Activated CD4-positive, alpha-beta T cell treated with anti-CD3 and anti-CD28 coated beads, Interleukin-2, amount 50 U/mL, for 24 hours (primary cell): ENCODE measurements at places on chromosomes 5 and 9.

- DNase-seq: no peak
Measured at GRCh38 chr9:93116072-93116961, 17.7 kb downstream of the NINJ1 start.

- DNase-seq: no peak
Measured at GRCh38 chr5:51095486-51095885, 287.8 kb upstream of the ISL1 start.

GRCh38 chr5:36755342-36755741 lies 121.2 kb upstream of the NIPBL start:
- DNase-seq: no peak

- no peak for DNase-seq
Measured at GRCh38 chr5:159161361-159162214, 47.8 kb downstream of the RNF145 start.

- no peak for DNase-seq
Measured at GRCh38 chr5:58235299-58235698, 224.6 kb downstream of the PLK2 start.

GRCh38 chr5:10477943-10478342 lies 36.3 kb downstream of the ROPN1L start:
- DNase-seq: no peak

GRCh38 chr5:178674334-178674733 lies 47.5 kb upstream of the CLK4 start:
- no peak for DNase-seq

- DNase-seq: no peak
Measured at GRCh38 chr9:104866191-104866590, 61.8 kb downstream of the ABCA1 start.

DNA sequence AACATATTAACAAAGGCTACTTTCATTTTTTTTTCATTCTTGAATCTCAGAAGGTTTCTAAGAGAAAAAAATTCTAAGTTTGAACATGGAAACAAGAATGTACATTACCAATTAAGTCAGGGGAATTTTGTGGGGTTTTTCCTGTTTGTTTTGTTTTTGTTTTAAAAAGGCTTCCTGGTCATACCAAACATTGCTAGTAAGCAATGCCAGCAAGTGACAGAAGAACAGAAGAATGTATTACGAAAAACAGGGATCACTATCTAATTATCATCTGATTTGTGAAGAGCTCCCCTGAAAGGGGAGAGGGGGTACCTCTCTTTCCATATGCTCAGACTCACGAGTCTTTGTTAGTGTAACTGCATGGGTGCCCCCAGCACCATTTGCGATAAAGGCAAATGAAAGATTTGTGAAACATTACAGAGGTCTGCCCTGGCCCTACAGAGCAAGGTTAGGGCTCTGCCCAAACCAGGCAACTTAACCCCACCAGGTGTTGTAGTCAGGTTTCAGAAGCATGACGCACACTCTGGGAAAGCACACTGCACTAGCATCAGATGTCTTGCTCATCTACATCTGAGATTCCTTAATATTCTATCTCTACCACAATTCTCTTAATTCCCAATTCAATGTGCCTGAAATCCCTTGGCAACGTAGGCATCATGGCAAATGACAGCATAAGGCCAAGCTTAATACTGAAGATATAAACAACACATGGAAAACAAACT lies 268.2 kb downstream of the MLLT3 start:
- no peak for DNase-seq

- no peak for DNase-seq
Measured at GRCh38 chr5:109247986-109248385, 161.8 kb downstream of the PJA2 start.

DNA sequence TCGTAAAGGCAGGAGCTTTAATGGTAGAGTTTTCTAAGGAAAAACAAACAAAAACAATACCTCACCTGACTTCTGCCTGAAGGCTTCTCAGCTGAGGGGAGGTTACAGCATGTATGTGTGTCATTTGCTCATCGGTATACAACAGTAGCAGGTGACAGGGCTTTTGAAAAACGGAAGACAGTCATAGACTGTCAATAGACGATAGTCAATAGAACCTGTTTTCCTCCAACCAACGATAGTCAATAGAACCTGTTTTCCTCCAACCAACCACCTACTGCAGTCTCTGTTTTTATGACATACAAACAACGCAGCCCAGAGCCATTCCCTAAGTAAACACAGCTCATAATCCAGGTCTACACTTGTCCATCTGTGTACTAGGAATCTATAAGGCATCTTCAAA lies 74.6 kb downstream of the RETREG1 start:
- no peak for DNase-seq

DNA sequence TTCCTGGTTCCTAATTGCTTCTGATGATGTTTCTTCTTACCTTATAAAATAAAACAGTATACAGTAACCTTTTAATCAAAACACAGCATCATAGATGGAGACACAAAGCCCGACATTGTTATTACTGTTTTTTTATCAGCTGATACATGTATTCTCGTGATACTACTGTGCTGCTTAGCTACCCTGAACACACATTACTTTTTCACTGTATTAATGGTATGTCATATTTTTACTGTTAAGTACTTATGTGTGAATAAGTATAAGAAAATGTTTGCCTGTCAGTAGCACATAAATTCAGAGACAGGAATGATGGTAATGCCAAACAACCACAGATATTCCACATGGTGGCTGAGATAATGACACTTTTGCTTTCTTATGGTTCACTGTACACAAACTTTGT lies 68.7 kb downstream of the RAB24 start:
- DNase-seq: no peak

DNA sequence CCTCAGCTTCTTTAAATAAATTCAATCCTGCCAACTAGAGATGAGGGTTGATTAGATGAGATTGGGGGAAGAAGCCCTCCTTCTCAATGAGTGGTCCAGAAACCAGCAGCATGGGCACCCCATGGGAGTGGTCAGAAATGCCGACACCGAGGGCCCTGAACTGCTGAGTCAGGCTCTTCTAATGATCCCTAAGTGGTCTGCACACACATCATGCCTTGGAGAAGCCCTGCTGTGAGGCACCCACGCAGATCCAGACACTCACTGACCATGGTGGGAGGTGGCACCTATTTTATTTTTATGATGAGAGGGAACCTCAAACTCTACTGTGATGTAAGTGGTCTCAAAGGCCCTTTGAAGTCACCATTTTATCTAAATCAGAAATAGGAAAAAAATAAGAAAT lies 72.3 kb upstream of the BOD1 start:
- DNase-seq: no peak

GRCh38 chr5:113187906-113188305 lies 211.3 kb downstream of the DCP2 start:
- no peak for DNase-seq

DNA sequence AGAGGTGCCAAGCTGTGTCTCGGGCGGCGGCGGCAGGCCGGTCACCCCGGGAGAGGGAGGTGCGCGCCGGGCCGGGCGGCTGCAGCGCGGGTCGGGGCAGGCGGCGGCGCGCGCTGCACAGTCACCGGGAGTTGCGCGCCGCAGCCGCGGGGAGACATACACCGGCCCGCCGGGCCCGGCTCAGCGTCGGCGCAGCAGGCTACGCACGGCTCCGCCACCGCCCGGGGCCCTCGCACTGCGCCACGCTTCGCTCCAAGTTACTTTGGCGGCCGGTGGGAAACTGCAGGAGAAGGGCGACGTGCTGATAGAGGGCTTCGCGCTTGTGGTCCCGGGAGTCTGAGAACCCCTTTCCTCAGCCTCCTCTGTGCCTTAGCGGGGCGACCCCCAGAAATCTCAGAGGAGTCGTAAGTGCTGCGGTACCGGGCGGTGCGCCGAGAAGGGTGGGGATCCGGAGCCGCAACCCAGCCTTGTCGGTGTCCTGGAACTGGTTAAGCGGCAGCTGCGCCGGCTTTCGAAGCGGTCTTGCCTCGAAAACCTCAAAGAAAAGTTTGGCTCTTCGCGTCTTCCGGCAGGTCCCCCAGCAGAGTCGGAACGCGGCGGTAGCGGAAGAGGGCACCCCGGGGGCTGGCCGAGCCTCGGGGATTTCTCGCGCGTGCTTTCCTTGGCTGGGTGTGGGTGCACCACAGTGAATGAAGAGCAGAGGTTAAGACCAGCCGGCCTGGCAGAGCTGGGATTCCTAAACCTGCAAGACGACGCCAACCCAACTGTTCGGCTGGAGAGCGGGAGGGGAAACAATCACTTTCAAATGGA lies at the start of gene EFNA5:
Gene EFNA5 (minus strand): TSS at position 6 of the 810 bp plus-strand sequence.
- no peak for DNase-seq

DNA sequence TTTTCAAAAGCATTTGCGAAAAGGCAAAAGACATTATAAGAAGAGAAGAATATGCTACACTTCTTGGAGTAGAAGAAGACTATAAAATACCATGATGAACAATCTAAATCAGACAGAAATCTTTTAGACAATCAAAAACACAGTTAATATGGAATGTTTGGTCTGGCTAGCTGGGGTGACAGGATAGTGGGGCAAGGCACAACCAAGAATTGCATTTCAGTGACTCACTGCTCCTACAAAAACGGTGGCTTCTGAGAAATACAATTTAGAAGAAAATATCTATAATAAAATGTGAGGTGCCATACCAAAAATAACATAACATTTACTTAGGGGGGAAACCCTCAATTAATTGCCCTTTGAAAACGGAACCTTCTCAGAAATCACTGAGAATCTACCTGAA lies 363.4 kb downstream of the NPR3 start:
- no peak for DNase-seq

DNA sequence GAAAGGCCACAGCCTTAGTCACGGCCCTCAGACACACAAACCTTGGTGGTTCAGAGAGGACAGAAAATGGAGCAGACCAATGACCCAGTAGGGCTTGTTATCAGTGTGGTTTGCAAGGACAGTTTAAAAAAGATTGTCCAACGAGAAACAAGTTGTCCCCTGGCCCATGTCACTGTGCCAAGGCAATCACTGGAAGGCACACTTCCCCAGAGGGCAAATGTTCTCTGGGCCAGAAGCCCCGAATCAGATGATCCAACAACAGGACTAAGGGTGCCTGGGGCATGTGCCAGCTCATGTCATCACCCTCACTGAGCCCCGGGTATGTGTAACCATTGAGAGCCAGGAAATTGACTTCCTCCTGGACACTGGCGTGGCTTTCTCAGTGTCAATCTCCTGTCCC lies 950.1 kb upstream of the CTNND2 start:
- DNase-seq: no peak

DNA sequence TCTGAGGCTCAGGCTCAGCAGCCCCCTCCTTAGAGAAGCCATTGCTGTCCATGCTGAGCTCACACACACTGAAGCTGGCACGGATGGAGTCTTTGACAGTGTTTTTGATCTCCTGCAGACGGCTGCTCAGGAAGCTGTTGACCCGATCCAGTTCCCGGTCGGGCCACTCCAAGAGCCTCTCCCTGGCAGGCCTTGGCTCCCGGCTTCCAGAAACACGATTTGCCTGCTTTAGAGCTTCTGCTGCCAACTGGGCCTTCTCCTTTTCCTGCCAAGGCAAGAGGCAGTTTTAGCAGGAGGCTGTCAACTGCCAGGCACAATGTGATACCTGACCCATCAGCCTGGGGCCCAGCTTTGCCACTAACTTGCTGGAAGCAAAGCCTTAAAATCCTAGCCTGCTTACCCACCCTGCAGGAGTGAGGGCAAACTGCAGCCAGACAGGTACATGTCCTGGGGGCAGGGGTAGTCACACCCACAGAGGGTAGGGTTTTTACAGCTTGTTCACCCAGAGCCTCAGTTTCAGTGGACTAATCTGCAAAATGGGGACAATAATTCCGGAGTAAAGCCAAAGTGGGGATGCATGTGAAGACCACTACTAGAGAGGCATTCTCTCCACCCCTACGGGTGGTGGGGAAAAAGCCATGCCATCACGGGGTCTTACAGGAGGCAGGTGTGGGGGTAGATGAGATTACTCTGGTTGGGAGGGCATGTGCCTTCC lies 8.3 kb upstream of the DDX41 start:
- DNase-seq: no peak

GRCh38 chr5:59174248-59174844 lies 591.5 kb downstream of the RAB3C start:
- peak; percentile 21 for DNase-seq

DNA sequence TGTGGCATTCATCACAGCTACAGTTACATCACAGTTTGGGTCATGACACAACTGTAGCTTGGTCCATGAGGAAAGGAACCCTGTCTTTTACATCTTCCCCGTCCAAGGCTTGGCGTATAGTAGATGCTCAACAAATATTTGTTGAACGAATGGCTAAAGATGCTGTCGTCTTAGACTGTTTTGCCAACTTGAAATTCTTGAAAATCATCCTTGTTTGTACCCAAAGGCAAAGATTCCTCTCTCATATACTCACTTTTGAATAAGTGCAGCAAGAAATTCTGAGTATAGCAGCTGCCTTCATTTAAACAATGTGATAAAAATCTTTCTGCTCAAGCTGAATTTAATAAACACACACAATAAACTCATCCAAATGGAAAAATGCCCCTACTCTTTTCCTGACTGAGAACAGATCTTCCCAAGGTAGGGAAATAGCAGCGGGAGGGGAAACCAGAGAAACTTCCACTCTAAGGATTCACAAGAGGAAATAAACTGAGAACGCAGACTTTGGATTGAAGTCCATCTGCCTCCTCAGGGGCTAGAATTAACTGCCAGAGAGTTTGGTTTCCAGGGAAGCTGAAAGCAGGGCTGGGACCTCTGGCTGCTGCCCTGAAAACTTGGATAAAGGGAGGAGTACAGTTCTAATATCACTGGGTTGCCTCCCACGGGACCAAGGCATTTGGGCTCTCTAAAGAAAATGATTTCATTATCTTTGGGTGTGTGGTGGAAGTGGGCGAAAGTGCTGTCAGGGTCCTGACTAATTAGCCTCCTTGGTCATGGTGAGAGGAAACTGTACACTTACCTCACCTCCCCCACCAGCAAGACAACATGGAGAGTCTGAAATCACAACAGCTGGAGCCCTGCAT lies 99.1 kb downstream of the DPYSL3 start:
- no peak for DNase-seq

DNA sequence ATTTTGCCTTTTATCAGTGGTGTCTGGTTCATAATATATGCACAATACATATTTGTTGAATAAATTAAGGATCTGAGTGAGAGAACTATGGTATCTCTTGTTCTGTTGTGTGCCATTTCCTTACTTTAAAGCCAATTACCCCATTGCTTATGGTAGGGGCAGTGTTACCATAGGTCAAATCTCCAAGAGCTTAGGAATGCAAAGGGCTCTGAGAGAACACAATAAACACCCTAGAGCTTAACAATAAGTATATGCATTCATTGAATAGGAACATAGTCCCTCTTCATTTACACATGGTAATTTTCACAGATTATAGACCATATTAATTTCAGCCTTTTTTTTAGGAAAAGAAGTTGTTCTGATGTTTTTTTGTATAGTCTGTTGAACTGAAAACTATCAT lies 112.2 kb downstream of the MCTP1 start:
- no peak for DNase-seq

DNA sequence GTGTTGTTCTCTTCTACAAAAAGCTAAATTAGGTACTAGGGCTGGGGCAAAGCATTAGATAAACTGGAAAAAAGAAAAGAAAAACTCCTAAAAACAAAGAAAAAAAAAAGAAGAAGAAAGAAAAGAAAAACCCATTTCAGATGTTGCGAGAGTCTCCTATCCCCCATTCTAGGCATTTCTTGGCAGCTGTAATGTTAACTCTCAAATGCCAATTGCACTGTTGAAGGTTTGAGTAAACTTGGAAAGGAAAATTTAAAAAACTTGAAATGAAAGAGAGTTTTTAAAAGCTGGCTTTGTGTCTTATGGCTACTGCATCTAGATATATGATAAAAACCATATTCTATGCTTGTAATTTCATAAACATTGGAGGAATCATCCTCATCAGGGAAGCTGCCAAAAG lies 34.6 kb upstream of the CTSV start:
- no peak for DNase-seq
